Stimulated activated naive CD4-positive, alpha-beta T cell (primary cell): ENCODE measurements at places on chromosomes 12 and 14.
A peak's percentile ranks its signal among the peaks of the same experiment; 100 is the strongest.

- DNase-seq, result no peak
These were observed 28.2 kb downstream of the TTC7B start for GRCh38 chr14:90788031-90788430.

- DNase-seq, result no peak
These were observed 30.5 kb downstream of the CRACR2A start for GRCh38 chr12:3722368-3722767.

GRCh38 chr12:3046441-3047200 is 30.6 kb upstream of the TSPAN9 start:
- DNase-seq, result no peak

- DNase-seq, result no peak
These were observed 22.2 kb downstream of the JAG2 start for GRCh38 chr14:105146181-105146975.

- DNase-seq, result no peak
These were observed 37.3 kb upstream of the PLEKHG6 start for GRCh38 chr12:6273205-6273540.

DNA sequence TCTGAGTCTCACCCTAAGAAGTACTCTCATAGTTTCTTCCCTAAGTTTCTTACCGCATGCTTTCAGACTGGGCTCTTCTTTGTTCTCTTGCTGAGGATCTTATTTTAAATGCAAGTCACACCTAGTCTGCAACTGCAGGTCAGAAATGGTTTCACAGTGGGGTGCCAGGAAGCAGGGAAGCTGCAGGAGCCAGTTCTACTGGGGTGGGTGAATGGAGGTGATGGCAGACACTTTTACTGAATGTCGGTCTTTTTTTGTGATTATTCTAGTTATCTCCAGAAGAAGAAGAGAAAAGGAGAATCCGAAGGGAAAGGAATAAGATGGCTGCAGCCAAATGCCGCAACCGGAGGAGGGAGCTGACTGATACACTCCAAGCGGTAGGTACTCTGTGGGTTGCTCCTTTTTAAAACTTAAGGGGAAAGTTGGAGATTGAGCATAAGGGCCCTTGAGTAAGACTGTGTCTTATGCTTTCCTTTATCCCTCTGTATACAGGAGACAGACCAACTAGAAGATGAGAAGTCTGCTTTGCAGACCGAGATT is 1.7 kb downstream of the FOS start:
- DNase-seq, result no peak

- no peak for DNase-seq
These were observed 3.8 kb upstream of the INHBE start for GRCh38 chr12:57451233-57451778.

- DNase-seq, result peak; percentile 80
These were observed 41.9 kb upstream of the NCOR2 start for GRCh38 chr12:124609041-124609989.

DNA sequence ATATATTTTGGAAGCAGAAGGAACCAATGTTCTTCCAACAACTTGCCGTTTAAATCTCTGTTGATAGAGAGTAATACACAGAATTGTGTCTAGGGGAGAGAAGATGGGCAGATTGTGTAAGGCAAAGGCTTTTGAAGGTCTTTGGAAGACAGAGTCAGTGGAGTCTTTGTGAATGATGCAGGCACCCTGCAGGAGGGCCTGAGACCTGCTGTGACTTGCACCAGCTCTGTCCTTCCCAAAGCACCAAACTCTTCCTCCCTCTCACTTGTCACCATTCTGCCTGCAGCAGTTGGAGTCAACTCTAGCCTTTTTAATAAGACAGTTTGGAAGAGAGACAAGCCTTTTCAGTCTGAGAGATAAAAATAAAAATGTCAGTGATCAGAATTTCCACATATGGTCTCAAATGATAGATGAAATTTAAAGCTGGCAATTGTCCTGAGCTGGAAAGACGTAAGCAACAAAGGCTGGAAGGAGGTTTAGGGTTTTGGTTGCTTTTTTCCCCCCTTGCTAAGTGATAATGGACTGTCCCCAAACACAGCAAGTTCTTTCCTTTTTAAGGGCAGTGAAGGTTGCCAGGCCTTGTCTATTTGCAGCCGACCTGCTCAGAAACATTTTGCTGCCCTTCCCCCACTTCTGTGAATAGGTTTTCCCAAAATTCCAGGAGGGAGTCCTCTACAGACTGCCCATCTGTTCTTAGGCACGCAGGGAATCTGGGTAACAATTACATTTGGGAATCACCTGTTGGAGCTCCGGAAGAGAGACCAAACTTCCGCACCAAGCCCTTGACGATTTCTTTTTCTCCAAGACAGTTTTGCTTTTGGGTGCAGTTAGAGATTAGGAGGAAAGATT is 103.0 kb upstream of the NTF3 start:
- no peak for DNase-seq

DNA sequence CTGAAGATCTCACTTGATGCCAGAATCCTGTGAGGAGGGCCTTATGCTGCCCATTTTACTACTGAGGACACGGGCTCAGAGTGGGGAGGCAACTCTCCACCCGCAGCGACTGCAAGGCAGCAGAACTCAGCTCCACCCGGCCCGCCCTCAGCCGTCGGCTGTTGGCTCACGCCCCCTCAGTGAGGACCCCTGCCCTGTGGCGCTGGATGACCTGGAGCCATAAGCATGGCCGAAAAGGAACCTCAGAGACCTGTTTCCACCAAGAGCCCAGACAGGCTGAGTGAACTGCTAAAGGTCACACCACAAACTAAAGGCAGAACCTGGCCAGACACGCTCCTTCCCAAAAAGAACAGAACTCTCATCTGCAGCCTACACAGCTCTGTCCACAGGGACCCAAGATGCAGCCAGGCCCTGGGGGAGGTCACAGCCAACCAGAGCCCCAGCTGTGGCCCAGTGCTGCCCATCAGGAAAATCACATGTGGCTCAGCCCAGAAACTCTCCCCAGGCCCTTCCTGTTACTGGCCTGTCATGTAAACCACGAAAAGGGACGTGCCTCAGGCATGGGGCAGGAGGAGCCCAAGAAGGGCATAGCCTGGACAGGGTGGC is 32.8 kb downstream of the CCNK start:
- DNase-seq, result no peak

GRCh38 chr12:120800665-120801064 is 75.0 kb downstream of the ACADS start:
- no peak for DNase-seq
